SJCRH30 (cell line): ENCODE measurements at places on chromosomes 13 and 19. TPM values are rescaled to one million over a fixed set of nuclear protein-coding genes. Genes with fewer than 3 reads are reported as not detected.

DNA sequence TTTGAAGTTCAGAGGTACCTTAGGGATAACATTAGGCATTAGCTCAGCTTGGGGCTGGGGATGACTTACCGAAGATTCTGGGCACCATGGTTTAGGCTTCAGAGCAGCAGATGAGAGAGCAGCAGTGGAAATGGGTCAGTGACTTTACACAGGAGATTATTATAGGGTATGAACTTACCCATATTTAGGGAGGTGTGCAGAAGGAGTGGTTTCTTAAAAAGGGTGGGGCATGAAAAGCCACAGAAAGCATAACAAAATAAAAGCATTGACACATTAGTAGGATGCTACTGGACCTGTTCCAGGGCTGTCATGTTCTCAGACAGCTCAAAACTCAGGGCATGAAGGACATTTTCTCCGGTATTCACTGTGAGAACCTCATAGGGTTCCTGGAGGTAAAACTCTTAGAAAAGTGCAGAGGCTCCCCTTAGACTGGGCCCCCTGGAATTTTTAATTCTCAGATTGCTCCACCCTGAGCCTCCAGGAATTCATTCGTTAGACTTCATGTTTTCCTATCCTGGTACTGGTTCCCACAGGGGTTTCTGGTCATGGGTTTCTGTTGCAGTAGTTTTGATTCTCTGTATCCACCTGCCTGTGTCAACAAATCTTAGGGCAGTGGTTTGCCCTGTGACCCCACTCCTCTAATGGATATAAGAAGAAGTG, 20.7 kb downstream of the IGFL1 start:
- DNase-seq: no peak

- DNase-seq: peak; percentile 91
Observed at GRCh38 chr19:18417250-18418028, 1.8 kb upstream of the SSBP4 start.

- peak; percentile 25 for DNase-seq
Observed at GRCh38 chr13:99992949-99993351, 11.4 kb downstream of the ZIC2 start.

DNA sequence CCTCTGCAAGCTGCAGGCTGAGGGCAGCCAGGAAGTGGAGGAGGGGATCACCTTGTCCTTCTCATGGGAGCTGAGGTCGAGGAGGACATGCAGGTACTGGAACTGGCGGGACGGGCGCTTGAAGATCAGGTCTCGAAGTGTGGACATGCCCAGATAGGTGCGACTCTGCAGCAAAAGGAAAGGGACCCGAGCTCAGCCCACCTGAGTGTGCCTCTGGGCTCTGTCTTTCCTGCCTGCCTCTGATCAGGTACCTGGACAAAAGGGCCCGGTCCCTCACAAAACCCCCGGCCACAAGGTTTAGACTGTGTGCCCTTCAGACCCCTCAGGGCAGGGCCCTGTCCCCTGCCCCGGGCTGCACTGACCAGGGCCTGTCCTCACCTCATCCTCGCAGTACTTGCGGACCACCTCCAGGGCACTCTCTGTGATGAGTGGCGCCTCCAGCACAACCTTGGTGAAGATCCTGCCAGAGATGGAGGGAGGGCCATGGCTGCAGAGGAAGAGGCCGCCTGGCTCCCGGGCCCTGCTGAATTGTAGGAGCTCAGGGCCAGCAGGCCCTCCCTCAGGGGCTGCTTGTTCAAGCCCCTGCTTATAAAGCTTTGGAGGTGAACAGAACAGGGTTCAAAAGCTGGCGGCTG, 12.5 kb upstream of the RSPH6A start:
- DNase-seq: no peak

DNA sequence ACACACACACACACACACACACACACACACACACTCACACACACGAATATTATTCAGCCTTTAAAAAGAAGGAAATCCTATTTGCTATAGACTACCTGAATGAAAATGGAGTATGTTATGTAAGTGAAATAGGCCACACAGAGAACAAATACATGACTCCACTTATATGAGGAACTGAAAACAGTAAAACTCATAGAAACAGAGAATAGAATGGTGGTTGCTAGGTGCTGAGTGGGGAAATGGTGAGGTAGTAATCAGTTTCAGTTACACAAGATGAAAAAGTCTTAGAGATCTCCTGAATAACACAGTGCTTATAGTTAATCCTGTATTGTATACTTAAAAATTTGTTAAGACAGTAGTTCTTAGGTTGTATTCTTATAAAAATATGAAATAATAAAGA, 8.2 kb downstream of the ZNF677 start:
- DNase-seq: no peak

Gene LONP1
- total RNA-seq: 53.5 and 54.0 TPM in 2 replicates

DNA sequence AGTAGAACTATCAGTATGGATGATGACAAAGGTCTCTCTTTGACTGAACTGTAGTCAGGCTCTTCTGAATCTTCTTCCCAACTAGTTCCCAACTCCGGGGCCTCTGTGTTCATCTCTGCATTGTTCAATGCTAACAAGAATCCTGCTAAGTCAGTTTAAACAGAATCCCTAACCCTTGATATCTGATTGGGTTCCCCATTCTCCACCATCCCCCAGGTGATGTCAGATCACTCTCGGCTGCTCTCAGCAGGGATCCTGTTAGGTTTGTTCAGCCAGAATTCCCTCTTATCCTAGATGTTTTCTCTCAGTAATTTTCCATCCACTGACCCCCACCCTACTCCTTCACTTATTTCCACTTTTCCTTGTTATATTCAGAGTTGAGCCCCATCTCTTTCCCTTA, 223.6 kb downstream of the RGCC start:
- no peak for DNase-seq

Gene CD37
- total RNA-seq: not detected in 2 replicates

DNA sequence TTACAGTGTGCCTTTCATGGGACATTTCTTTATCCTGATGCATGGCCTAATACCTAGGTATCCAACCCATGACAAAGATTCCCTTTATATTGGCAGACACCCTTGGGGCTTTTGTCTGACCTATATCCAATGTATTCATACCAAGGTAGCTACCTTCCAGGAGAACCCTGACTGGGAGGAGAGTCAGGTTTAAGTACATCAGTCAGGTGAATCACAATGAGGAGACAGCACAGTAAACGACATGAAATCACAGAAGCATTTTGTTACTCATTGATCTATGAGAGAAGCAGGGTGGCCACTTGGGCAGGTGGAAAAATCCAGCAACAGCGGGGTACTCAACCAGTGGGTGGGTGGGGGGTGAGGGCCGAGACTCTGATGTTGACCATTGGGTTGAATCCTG, 527.4 kb upstream of the ATXN8OS start:
- no peak for DNase-seq

Gene ZNF578
- total RNA-seq: 1.7 and 2.8 TPM in 2 replicates

Gene TNFRSF19
- 3.8 and 4.1 TPM in 2 replicates for total RNA-seq

Gene PEG3
- total RNA-seq: 501 and 545 TPM in 2 replicates

Gene CARS2
- 31.2 TPM in 2 replicates for total RNA-seq
